Activated CD4-positive, alpha-beta T cell treated with anti-CD3 and anti-CD28 coated beads, Interleukin-2, amount 50 U/mL, for 16 hours (primary cell): ENCODE measurements at places on chromosomes 2 and 18.

GRCh38 chr2:71235930-71236587 lies 9.2 kb upstream of the PAIP2B start:
- no peak for DNase-seq

- DNase-seq, result no peak
Measured at GRCh38 chr18:55289048-55289447, 298.9 kb downstream of the TCF4 start.

- no peak for DNase-seq
Measured at GRCh38 chr2:11910971-11911370, 164.5 kb downstream of the LPIN1 start.

DNA sequence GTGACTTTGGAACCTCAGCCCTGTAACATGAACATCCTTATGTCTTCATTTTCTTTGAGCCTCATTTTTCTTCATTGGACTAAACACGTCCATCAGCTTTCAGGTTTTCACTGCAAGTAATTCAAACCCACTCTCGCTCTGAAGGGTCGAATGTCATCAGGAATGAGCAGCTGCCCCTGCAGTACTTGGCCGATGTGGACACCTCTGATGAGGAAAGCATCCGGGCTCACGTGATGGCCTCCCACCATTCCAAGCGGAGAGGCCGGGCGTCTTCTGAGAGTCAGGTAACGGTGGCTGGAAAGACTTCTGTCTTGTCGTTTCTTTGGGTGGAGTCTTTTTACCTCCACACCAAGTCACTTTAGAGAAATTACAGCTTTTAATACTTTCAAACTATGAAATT lies 39.1 kb upstream of the PRLH start:
- DNase-seq, result no peak
